ENCODE measurements at places on chromosomes 6 and 20.

- DNase-seq = no peak
These were observed 18.5 kb downstream of the CITED2 start for GRCh38 chr6:139355777-139356445.

GRCh38 chr20:4159765-4160490, 144.6 kb upstream of the RNF24 start:
- no peak for DNase-seq

- peak; percentile 34 for DNase-seq
These were observed at the start of gene RBM24 for GRCh38 chr6:17281100-17281496. RBM24 (plus strand) TSS chr6:17281361; CDS start chr6:17281582, 221 bp downstream.

DNA sequence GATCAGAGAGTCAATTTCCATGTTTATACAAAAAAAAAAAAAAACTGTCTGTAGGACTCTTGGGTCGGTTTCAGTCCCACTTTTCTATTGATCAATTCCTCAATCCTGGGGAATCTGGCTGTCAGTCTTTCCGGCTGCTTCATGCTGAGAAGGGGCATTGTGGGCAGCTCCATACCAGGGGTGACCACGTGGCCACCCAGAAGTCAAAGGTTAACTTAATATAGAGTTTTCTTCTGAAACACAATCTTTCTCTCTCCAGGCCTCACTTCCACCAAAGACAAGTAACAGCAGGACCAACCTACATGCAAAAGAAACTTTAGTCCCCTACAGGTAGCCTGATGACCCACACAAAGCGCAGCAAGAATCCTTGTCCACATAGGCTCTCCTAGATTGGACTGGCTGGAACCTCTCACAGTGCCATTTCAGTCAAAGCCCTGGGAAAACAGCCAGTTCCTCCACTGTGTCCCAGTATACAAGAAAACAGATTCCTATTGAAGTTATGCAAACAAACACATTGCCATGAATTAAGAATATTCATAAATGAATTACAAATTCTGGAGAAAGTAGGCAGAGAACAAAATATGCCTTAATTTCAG, 18.5 kb upstream of the SERPINB9 start:
- no peak for DNase-seq

DNA sequence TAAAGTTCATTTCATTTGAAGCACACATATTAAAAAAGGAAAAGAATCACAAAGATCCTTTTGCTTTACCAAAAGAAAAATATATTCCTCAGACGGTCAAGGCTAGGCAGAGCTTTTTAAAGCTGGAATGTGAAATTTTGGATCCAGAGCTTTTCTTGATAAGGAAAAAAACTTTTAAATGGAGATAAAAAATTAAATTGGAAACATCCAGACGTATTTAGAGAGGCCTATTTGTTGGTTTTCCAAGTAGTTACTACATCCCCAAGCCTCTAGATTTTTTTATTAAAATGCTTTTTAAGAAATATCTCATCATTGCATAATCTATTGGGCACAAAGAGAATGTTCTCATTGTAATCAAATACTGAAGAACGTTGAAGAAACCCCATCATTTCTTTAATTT, 385.7 kb upstream of the CITED2 start:
- no peak for DNase-seq

DNA sequence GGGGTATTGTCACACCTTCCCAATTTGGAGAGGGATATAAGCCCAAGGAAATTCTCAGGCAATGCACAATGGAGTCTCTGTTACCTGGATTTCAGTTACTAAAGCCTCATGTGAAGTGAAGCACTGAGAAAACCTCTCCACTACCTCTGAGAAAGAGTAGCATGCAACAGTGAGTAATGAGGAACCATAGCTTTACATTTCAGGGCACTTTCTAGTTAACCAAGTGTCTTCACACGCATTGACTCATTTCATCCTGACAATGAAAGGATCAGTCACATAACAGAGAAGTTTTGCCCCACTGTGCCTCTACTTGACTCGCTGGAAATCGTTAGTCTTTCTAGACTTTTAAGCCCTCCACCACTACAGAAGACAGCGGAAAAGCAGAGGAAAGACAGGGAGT, 86.2 kb upstream of the ARID1B start:
- DNase-seq = no peak

- DNase-seq = peak; percentile 40
These were observed 8.8 kb upstream of the CEP85L start for GRCh38 chr6:118660218-118660569.

GRCh38 chr6:157023958-157024357, 246.8 kb downstream of the ARID1B start:
- DNase-seq = peak; percentile 25
